Stimulated activated CD8-positive, alpha-beta memory T cell treated with anti-CD3 and anti-CD28 coated beads, Interleukin-4, amount 100 ng/mL, for 1 hour (primary cell): ENCODE measurements at places on chromosomes 16 and 17.

DNA sequence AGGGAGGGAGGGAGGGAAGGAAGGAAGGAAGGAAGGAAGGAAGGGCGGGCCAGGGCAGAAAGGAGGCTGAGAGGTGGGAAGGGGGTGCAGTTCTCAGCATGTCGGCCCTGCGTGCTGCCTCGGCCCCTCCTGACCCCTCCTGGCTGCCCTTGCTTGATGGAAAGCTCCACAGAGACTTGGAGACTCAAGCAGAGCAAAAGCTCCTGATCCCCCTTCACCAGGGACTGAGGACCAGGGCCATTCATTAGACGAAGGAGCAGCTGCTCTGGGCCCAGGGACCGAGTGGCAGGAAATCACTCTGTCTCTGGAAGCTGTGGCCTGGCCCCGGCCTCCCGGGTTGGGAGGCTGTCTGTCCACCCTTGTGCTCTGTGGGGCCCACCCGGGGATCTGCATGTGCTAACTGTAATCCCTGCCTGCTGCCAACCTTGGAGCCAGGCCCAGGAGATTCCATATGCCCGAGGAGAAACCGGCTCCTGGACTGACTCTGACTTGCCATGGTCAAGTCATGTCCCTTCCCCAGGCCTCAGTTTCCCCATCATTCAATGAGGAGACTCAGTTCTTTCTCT is 27.4 kb upstream of the C1QL1 start:
- DNase-seq, result no peak

- no peak for DNase-seq
Measured at GRCh38 chr16:84842516-84843148, 22.8 kb downstream of the CRISPLD2 start.

- no peak for DNase-seq
Measured at GRCh38 chr17:65147955-65148354, 10.8 kb downstream of the RGS9 start.

DNA sequence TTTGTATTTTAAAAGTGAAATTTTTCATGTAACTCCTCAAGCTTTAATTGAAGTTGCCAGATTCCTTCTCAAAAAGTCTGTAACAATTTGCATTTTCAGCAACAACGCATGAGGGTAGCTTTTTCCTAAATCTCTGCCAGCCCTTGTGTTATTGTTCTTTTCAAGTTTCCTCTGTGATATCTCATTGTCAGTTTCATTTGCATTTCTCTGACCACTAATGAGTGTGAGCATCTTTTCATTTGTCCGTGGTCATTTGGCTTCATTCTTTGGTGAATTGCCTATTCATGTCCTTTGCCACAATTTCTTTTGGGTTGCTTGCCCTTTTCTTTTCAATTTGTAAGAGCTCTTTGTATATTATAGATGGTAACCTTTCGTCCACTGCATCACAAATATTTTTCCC is 68.0 kb upstream of the NKD1 start:
- no peak for DNase-seq

GRCh38 chr16:30430428-30430970 is 669 bp upstream of the DCTPP1 start:
- no peak for DNase-seq

DNA sequence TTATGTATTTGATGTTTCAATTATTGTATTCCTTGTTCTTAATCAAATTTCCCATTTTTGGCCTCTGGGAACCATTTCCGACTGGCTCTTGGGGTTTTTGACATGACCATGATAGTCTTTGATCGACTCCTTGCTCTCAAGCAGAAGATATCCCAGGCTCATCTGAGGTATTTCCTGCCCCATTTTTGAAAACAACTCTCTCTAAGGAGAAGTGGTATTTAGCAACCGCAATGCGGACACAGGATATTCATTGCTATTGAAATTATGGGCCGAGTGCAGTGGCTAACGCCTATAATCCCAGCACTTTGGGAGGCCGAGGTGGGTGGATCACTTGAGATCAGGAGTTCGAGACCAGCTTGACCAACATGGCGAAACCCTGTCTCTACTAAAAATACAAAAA is 5.5 kb downstream of the TANGO6 start:
- DNase-seq, result no peak

DNA sequence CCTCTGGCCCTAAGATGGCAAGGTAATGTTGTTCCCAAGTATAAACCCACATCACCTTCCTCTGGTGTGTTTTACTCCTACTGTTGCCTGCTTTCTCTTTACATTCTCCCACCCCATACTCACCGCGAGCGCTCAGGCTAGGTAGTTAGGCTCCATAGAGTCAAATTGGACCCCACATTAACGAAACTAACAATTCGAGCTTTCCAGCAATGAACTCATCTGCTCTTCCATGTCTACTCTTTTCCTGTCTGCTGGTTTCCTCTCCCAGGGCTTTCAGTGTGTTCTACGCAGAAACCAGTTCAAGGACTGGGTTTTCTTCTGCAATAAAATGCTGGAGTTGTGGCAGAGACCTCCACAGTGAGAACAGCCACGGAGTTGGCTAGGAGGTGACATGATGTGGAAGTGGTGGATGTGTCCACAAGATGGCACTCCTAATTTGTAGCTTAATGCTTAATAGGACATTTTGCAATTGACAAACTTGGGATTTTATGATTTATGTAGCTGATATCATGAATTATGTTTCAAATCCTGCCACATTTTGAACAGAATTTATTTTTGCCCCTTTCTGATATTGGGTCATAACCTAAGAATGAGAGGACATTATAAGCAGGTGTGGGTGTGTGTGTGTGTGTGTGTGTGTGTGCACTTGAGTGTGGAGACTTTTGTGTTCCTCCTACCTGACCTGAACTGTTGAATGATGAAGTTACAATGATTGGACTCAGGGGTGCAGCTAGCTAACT is 2.2 kb upstream of the UQCRC2 start:
- DNase-seq, result no peak

GRCh38 chr16:54411544-54411943 is 125.0 kb upstream of the IRX3 start:
- DNase-seq, result no peak

GRCh38 chr17:81867991-81868673 is 3.0 kb downstream of the ARHGDIA start:
- no peak for DNase-seq

- no peak for DNase-seq
Measured at GRCh38 chr17:266219-266618, 84.8 kb upstream of the DOC2B start.

DNA sequence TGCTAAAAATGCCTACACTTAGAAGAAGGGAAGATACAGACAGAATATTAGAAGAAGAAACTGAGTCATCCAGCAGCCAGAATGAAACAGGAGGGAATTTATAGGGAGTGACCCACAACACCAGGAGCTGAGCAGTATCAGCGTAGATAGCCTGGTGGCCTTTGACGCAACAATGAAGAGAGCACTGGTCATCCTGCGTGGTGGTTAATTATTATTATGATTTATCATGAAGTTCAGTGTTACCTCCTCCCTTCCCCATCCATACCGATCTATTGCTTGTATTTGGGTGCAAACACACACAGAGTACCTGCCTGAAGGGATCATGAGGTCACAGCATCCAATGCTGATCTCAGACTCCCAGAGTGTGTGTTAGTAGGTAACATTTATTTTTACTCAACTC is 38.5 kb downstream of the ERCC4 start:
- DNase-seq, result no peak

- no peak for DNase-seq
Measured at GRCh38 chr16:14489460-14489859, 140.6 kb downstream of the PARN start.

DNA sequence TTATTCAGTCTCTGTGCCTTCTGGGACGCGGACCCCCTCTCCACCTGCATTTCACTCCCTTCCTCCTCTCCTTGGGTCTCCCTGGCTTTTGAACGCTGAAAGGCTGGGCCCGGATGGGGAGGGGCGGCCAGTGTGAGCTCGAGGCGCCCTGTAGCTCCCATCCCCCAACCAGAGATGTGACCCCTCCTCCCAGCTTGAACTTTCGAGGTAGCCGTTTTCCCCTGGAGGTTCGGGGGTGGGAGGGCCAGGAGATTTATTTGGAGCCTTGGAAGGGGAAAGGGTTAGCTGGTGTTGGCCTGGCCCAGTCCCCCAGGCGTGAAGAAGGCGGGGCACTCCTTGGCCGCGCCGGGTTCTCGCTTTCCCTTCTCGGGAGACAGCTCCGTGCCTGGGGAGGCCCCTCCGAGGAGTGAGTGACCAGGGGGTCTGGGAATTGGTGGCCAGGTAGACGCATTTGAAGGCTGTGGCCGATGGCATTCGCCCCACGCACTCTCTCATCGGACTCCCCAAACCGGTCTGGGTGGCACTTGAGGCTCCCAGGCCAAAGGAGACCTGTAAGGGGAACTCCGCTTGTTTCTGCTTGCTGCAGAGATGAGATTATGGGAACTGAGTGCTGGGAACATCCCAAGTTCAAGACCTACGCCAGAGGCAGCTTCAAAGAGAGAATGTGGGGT is 942 bp downstream of the LDAF1 start:
- no peak for DNase-seq

- no peak for DNase-seq
Measured at GRCh38 chr16:48608871-48609651, 919 bp downstream of the N4BP1 start.

- no peak for DNase-seq
Measured at GRCh38 chr17:30905742-30906100, 317 bp downstream of the TEFM start.

DNA sequence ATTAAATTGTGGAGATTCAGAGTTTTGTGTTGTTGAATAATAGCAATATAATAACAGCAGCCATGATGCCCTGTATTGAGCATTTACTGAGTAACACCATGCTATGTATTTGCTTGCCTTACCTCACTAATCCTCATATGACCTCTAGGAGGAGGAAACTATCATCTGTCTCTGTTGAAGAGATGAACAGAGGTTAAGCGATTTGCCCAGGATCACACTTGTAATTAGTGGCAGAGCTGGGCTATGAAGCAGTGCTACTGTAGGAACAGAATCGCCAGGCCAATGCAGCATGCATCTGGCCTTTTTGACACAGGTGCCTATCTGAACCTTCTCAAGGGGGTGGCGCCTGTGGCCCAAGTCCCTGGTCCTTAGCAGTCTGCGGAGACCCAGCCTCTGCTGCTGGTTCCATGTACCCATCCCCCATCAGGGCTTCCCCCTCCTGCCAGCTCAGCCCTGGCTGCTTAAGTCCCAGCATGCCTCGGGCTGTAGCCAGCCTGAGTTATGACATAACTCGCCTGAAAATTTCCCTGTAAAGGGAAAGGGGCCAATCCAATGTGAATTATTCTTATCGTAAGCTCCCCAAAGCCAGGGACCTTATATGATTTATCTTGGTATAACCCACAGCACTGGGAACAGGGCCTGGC is 50.4 kb upstream of the HS3ST2 start:
- DNase-seq, result no peak

- no peak for DNase-seq
Measured at GRCh38 chr16:10931134-10931533, 11.1 kb downstream of the DEXI start.

DNA sequence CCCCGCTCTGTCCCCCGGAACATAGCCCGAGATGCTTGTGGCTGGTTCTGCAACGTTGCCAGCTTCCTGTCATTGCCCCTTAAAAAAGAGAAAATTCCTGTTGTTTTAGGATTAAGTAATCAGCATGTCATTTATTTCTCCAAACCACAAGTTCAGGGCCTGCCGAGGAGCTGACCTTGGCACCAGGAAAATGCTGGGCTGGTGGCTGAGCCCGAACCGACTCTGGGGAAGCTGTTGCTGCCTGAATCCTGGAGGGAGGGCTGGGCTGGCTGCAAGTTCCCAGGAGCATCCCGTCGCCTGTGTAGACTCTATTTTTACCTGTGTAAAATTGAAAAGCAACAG is 130.9 kb upstream of the FOXF1 start:
- no peak for DNase-seq

DNA sequence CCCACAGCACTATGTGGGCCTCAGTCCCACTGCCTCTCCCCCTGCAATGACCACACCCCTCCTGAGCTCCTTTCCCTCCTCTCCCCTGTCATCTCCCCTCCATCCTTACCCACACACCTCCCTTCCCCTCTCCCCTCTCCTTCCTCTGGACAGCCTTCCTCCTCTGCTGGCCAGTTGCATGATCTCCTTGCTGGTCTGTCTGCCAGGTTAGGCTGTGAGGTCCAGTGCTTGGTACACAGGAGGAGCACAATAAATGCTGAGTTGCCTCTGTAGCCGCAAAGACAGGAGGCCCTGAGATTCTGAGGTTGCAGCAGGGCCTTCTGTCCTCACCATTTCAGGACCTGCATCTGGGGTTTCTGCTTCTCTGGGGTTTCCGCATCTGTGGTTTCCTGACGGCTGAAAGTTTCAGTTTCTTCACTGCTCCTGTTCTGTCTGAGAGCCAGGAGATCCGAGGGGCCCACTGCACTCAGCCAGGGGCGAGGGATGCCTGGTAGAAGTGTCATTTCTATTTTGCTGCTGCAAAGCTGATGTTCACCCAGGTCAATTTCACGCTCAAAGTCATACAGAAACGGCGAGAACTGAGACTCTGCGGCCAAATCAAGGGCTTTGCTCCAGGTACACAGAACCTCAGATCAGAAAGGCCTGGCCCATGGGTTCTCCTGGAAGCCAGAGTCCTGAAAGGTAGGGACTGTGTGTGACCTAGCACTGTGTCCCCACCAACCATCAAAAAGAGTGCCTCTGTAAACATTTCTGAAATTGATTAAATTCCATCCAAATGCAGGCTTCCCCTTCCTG is 4.6 kb upstream of the SLC12A3 start:
- no peak for DNase-seq

- DNase-seq, result no peak
Measured at GRCh38 chr17:29791336-29792080, 138.5 kb downstream of the SSH2 start.

GRCh38 chr17:48486557-48486956 is 44.3 kb downstream of the HOXB1 start:
- DNase-seq, result no peak

GRCh38 chr17:56543280-56543679 is 50.2 kb upstream of the NOG start:
- DNase-seq, result no peak

- no peak for DNase-seq
Measured at GRCh38 chr17:8337802-8338752, 1.6 kb upstream of the ODF4 start.

GRCh38 chr16:22967521-22968095 is 153.6 kb downstream of the HS3ST2 start:
- DNase-seq, result no peak

DNA sequence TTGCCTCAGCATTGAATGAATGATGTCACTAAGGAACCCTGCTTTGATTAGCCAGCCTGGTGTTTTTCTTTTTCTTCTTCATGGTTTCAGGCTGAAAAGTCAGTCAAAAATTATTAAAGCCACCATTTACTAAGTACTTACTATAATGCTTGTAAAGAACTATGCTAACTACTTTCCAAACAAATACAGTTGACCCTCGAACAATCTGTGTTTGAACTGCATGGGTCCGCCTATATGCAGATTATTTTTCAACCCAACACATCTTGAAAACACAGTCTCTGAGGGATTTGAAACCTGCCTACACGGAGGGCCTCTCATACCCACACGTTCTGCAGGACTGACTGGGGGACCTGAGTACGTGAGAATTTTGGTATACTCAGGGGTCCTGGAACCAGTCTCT is 136.3 kb downstream of the PARN start:
- DNase-seq, result no peak
